ENCODE measurements at places on chromosomes 1 and 21. TPM values are rescaled to one million over a fixed set of nuclear protein-coding genes. Genes with fewer than 3 reads are reported as not detected.

The RAB7B gene
- 35.4 TPM for total RNA-seq

The HES4 gene
- total RNA-seq: 58.9 TPM

The SLAMF9 gene
- 32.0 TPM for total RNA-seq

The PADI2 gene
- total RNA-seq: 3.9 TPM

The LCE3D gene
- total RNA-seq: not detected

The TSACC gene
- total RNA-seq: 2.4 TPM

The AADACL3 gene
- not detected for total RNA-seq

The YARS1 gene
- total RNA-seq: 66.5 TPM

The S100A2 gene
- total RNA-seq: 5,324 TPM

The TSPEAR gene
- not detected for total RNA-seq

The GJA4 gene
- not detected for total RNA-seq

The HPCAL4 gene
- total RNA-seq: not detected

The SHISA4 gene
- 3.8 TPM for total RNA-seq

The CCDC181 gene
- total RNA-seq: 0.51 TPM

The BRINP3 gene
- total RNA-seq: not detected

The TXNDC12 gene
- 39.0 TPM for total RNA-seq

The CD5L gene
- not detected for total RNA-seq

The PPIAL4G gene
- not detected for total RNA-seq

The TMPRSS3 gene
- total RNA-seq: not detected

The F11R gene
- total RNA-seq: 131 TPM

The NPR1 gene
- not detected for total RNA-seq

The JUN gene
- total RNA-seq: 89.6 TPM

The SERTAD4 gene
- 5.9 TPM for total RNA-seq

The DYNLT5 gene
- total RNA-seq: not detected

The CDC7 gene
- 9.0 TPM for total RNA-seq

The LMX1A gene
- total RNA-seq: not detected

All from airway epithelial cell (primary cell).